IMR-90 (cell line): ENCODE measurements at places on chromosomes 1 and 21. TPM values are rescaled to one million over a fixed set of nuclear protein-coding genes. Genes with fewer than 3 reads are reported as not detected.

Gene S100A3
- total RNA-seq: 1.4 and 2.9 TPM in 2 replicates

DNA sequence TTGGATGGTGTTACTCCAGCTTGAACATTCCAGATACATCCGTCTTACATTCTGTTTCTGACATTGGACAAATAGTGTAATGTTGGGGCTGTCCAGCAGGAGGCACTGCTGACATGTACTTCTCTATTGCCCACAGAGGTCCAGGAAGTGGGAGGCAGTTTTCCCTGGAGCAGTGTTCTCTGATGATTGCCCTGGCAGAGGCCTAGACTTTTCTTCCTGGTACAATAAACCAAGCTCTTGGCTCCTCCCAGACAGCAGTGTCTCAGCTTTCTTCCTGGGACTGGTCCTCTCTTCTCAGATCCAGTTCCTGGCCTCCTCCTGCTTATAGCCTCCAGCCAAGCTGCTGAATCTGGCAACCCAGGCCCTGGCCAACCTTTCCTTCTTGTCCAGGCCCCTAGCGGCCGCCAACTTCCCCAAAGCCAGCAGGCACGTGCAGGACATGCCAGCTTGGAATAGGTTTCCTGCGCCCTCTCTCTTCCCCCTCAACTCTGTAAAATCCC is 14.9 kb upstream of the IFNLR1 start:
- DNase-seq: peak; percentile 86

GRCh38 chr1:22347854-22348760 is 103.5 kb upstream of the ZBTB40 start:
- no peak for DNase-seq

Gene OLFML2B
- 0.36 and 0.56 TPM in 2 replicates for total RNA-seq

Gene BNIPL
- under 0.01 TPM in 1 of 2 replicates, not detected in the other for total RNA-seq

- DNase-seq: no peak
Observed at GRCh38 chr1:119489201-119489600, 17.8 kb upstream of the HSD3B1 start.

- no peak for DNase-seq
Observed at GRCh38 chr1:175441791-175442190, 249.2 kb upstream of the KIAA0040 start.

Gene FAM177B
- total RNA-seq: not detected in 2 replicates

DNA sequence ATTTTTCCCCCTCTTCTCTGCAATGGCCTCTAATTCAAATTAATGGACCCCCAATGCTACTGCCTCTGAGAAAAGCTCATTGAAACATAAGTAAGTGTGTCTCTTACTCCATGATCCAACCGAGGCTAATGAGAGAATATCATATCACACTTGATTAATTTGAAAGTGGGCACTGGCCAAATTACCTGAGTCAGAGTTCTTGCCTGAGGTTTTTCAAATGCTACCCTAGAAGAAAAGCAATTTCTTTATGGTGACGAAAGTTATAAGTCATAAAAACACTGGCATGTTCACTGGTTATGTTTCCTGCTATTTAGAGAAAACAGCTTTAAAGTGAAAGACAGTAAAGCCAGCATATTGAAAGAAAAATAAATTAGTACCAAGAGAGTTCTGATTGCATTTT is 368.8 kb upstream of the TMPRSS15 start:
- DNase-seq: no peak

Gene LCE2A
- not detected in 2 replicates for total RNA-seq

DNA sequence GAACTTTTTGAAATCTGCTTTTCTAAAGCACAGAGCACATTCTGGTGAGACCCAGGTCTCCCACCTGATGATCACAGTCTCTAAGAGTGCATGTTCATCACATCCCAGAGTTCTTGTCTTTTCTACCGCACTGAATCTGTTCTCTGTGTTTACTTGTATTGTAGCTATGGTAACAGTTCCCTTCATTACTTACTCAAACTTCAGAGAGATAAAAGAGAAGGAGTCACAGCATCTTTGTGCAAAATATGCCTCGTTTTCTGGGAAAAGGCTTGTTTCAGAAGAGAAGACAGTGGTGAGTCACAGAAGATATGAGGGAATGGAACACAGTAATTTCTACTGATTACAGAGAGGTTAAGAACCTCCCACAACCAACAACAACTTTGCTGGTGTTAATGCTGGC is 580.6 kb downstream of the PLA2G4A start:
- DNase-seq: peak; percentile 73

Gene TEDDM1
- total RNA-seq: not detected in 2 replicates

DNA sequence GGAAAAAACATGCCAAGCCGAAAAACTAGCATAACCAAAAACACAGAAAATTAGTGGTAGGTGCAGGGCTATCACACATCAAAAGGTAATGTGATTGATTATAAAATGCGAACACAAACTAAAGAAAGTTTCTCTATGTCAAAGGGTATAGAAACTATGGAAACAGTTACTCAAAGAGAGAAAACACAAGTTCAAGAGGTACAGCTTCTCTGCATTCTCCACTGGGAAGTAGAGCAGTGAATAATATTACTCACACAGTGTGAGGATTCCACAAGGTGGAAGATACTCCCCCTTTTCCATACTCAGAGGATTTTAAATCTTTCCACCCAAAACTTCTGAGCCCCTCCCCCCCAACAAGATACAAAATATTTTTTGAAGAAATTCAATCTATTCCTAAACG is 18.6 kb downstream of the AKT3 start:
- DNase-seq: no peak

- DNase-seq: peak; percentile 65
Observed at GRCh38 chr1:89358287-89358893, 5.5 kb upstream of the GBP6 start.

DNA sequence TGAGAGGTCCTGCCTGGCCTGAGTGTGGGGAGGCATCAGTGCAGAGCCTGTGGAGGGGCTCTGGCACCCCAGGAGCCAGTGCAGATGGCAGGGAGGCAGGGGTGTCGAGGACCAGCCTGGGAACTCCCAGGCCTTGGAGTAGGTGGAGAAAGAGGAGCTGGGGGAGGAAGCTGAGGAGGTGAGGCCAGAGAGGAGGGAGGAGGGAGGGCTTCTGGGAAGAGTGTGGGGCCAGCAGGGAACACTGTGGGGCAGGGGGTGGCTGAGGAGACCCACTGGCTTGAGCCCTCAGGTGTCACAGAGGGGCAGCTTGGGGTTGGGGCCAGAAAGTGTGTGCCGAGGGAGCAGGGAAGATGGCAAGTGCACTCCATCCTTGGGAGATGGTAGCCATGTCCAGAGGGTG is 3.8 kb downstream of the COQ8A start:
- no peak for DNase-seq

GRCh38 chr1:217457016-217457415 is 173.9 kb downstream of the GPATCH2 start:
- no peak for DNase-seq

DNA sequence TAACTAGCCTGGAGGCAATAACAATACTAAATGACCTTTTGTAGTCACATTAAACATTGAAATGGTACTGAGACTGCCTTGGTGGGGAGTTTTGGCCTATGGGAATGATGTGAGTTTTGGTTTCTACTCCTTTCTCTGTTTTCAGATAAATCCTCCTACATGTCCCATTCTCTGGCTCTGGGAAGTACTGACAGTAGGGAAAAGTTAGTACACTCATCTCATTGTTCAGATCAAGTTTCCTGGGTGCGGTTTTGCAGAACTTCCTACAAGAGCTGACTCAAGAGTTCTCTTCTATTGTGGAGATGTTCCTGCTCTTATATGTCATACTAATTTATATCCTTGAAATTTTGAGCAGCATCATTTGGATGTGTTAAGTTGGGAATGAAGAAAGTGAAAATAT is 74.2 kb upstream of the MACF1 start:
- peak; percentile 87 for DNase-seq

Gene HCRTR1
- total RNA-seq: not detected in 2 replicates

Gene ARTN
- not detected in 2 replicates for total RNA-seq

DNA sequence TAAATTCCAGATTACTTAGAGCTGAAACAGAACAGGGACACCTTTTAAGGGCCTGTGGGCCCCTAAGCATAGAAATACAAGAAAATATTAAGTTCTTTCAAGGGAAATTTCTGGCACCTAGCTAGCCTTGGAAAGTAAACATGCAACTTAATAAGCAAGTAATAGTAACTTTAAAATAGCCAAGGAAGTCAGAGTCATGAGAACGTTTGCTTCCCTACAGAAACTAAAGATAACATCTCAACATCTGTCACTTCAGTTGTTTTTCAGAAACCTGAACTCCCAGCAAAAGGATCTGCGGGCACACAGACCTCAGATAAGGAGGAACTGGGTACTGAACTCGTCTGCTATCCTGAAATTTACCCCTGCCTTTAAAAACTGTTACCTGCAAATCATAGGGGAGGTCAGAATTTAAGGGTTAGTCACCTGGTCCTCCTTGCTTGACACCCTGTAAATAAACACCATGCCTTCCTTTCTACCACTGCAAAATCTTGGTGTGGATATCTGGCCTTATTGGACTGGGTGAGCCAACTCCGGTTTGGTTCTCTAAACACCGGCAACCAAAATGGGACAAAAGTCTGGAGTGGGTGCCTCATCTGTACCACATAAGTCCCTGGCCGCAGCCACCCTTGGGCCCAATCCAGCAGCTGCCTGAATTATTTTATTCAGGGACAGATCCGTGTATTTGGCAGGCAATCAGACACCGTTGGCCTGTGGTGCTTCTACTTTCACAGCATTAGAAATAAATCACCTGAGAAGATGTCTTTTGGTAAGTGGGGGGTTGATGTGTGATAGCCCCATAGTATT is 27.9 kb downstream of the NRDC start:
- DNase-seq: no peak

DNA sequence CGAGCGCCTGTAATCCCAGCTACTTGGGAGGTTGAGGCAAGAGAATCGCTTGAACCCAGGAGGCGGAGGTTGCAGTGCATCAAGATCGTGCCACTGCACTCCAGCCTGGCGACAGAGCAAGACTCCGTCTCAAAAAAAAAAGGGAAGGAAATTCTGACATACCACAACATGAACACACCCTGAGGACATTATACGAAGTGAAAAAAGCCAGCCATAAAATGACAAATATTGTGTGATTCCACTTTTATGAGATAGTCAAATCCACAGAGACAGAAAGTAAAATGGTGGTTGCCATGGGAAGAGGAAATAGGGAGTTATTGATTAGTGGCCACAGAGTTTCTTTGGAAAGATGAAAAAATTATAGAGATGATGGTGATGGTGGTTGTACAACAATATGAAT is 41.7 kb downstream of the EVI5 start:
- no peak for DNase-seq

Gene GPBP1L1
- 57.4 and 83.6 TPM in 2 replicates for total RNA-seq

- no peak for DNase-seq
Observed at GRCh38 chr1:244917073-244917670, 52.8 kb upstream of the HNRNPU start.

GRCh38 chr1:201426479-201427310 is 5.2 kb upstream of the TNNI1 start:
- no peak for DNase-seq

GRCh38 chr1:161954466-161954865 is 69.2 kb downstream of the OLFML2B start:
- DNase-seq: peak; percentile 47

GRCh38 chr1:11918799-11919519 is 7.3 kb downstream of the KIAA2013 start:
- DNase-seq: peak; percentile 88

GRCh38 chr1:118717893-118718292 is 270.2 kb downstream of the TBX15 start:
- DNase-seq: no peak
